Neuronal stem cell (in vitro differentiated cells): ENCODE measurements at places on chromosomes 12 and 14.

DNA sequence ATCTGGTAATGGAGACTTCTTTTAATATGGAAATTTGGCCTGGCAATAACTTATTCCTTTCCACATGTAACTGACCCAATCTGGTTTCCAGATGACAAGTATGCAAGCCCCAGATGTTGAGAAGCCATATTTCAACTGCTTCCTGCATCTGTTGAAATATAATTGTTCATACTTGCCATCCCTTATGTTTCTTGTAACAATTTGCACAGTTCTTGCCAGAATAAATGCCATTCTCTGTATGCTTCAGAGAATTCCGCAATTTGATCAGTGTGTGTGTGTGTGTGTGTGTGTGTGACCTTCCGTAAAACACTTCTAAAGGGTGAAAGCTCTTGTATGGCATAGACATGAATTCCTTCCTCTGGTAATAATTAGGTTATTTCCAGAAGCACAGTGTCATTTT is 1.8 kb upstream of the CLEC2A start:
- no peak for DNase-seq

GRCh38 chr12:125092872-125093680 is 27.8 kb downstream of the AACS start:
- no peak for DNase-seq

GRCh38 chr12:26555139-26555538 is 277.9 kb downstream of the ITPR2 start:
- DNase-seq, result no peak

DNA sequence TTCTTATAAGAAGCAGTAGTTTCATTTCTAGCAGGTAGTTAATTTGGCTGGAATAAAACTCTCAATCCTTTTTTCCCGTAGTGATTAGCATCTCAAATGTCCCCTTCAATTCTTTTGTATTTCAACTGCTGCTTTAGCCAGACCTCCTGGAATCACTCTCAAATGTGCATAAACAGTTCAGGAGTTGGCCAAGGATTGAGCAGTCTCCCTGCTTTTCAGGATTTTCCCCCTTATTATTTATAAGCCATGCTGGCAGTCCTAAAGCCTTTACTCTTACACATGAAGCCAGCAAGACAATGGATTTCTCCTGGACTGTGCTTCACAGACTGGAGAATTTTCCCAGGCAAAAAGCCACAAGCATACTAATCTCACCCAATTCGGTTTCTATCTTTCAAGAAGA is 950.1 kb downstream of the VRK1 start:
- no peak for DNase-seq

GRCh38 chr14:34569750-34570149 is 30.2 kb upstream of the EAPP start:
- no peak for DNase-seq
